ENCODE measurements at places on chromosomes 2 and 18.

- no peak for DNase-seq
Observed at GRCh38 chr18:44917216-44918141, 236.8 kb downstream of the SETBP1 start.

- DNase-seq = no peak
Observed at GRCh38 chr2:212903413-212903812, 248.0 kb downstream of the IKZF2 start.

DNA sequence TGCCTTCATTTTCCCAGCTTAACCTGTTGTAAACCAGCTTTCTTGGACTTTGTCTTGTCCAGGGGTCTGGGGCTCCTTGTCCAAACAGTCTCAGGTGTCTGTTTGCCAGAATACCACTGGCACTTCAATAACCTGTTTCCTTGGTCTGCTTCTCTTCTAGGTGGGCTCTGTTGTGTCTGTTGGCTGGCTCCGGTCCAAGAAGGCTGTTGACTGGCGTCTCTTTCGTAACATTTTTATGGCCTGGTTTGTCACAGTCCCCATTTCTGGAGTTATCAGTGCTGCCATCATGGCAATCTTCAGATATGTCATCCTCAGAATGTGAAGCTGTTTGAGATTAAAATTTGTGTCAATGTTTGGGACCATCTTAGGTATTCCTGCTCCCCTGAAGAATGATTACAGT, 17.0 kb downstream of the SLC20A1 start:
- no peak for DNase-seq

DNA sequence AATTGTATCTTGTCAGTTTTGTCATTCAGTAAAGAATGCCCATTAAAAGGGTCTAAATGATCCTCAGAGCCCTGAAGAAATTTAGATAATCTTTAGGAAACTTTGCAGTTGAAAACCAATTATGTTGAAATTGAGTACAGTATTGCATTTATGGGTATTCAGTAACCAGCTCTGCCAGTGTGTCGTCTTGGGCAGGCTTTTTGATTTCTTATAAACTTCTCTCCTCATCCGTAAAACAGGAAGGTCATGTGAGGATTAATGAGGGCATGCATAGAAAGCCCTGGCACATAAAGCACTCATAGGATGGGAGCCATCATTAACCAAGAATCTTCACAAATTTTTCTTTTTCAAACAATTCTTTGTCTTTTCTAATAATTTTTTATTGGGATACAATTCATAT, 14.8 kb downstream of the PNO1 start:
- DNase-seq = no peak

GRCh38 chr18:57121542-57122112, 25.3 kb upstream of the BOD1L2 start:
- DNase-seq = no peak

DNA sequence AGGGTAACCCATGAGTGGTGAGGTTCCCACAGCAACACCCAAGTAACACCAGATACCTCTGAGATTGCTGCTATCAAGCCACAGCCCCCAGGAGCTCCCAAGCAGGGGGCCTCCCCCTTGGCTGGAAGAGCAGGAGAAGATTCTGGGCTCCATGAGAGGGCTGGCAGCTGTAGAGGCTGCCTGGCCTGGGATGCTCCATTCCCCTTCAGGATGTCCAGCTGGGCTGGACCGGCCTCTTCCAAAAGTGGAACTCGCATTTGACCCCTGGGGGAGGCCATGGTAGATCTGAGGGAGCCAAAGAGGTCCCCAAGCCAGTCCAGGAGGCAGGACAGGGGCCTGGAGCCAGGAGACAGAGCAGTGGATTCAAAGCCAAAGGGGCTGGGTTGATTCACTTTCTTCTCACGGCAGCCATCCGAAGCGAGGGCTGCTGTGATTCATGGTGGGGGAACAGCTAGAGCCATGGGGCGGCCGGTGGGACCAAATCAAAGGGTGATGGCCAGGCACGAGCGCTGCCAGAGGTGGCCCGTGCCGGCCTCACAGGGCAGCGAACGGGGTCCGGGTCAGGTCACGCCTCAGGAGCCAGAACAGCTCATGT, 95.3 kb upstream of the ID2 start:
- no peak for DNase-seq

DNA sequence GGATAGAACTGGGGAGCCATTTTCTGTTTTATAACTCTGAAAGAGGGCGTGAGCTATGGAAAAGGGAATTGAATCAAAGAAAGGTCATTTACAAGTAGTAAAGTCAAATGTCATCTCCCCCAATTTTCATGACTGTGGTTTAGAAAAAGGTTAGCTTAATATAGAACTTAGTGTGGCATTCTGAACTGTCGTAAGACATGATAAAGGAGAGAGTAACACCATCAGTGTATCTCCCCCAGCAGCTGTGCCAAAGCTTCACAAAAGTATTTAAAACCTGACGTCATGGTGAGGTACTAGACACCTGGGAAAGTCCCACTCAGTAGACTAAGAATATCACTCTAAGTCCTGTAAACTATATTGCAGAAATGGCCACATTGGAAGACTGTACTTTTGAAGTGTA, 5.8 kb upstream of the IKZF2 start:
- no peak for DNase-seq

- no peak for DNase-seq
Observed at GRCh38 chr2:40279482-40279881, 172.4 kb downstream of the SLC8A1 start.

DNA sequence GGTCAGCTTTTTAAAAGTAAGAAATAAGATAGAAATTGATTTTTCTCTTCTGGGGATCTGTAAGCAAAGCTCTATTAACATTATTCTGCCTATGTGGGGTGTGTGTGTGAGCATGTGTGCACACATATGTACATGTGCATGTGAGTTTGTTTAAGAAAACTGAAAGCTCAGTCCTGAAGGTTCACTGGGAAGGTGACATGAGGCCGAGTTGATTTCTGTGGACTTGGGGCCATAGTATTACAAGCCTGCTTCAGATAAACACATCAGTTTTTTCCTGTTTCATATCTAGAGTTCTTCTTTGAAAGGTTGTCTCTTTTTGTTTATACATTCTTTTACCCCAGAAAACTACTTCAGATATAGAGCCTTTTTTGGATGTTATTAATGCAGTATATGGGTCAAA, 83.4 kb downstream of the SERPINB8 start:
- no peak for DNase-seq

GRCh38 chr2:216206041-216206703, 97.0 kb downstream of the XRCC5 start:
- DNase-seq = no peak

GRCh38 chr2:106181064-106181463, 13.0 kb downstream of the UXS1 start:
- no peak for DNase-seq

DNA sequence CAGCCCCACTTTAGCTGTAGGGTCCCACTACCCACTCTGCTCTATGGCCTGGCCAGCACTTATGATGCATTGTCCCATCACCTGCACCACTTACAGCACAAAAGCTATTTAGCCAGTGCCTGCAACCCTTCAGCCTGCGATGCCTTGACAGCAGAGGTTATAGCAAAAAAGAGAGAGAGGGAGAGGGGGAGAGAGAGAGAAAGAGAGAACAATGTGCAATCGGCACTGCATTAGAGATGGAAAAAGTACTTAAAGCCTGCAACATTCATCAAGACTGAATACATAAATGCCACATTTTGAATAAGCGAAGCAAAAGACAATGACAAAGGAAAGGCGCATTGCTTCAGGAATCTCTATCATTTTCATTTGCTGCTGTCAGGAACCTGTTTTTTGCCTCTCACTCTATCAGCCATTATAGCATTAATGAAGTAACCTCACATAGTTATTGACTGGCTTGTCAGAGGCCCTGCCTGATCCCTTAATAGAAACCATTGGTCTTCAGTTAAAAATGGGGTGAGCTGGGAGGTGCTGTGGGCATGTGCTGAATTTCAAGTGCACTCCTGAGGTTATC, 833.1 kb downstream of the BCL11A start:
- DNase-seq = no peak

DNA sequence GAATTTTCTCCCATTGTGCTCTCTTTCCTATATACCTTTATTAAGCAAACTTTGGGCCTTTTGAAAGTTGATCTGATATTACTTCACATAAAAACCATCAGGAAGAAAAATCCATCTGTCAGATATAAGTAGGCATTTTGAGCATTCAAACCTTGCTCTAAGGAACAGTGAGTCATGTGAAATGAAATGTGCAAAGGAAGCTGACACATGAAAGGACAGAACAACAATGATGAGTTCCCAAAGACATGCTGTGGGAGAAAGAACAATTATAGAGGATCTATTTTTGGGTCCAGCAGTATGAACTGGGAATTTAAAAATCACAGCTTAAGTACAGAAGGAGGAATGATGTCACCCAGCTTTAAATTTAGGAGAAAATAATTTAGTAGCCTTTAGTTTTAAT, 18.1 kb downstream of the CALCRL start:
- no peak for DNase-seq

- DNase-seq = no peak
Observed at GRCh38 chr2:164810843-164811242, 30.8 kb downstream of the COBLL1 start.

- no peak for DNase-seq
Observed at GRCh38 chr2:23549821-23550530, 165.0 kb downstream of the KLHL29 start.

DNA sequence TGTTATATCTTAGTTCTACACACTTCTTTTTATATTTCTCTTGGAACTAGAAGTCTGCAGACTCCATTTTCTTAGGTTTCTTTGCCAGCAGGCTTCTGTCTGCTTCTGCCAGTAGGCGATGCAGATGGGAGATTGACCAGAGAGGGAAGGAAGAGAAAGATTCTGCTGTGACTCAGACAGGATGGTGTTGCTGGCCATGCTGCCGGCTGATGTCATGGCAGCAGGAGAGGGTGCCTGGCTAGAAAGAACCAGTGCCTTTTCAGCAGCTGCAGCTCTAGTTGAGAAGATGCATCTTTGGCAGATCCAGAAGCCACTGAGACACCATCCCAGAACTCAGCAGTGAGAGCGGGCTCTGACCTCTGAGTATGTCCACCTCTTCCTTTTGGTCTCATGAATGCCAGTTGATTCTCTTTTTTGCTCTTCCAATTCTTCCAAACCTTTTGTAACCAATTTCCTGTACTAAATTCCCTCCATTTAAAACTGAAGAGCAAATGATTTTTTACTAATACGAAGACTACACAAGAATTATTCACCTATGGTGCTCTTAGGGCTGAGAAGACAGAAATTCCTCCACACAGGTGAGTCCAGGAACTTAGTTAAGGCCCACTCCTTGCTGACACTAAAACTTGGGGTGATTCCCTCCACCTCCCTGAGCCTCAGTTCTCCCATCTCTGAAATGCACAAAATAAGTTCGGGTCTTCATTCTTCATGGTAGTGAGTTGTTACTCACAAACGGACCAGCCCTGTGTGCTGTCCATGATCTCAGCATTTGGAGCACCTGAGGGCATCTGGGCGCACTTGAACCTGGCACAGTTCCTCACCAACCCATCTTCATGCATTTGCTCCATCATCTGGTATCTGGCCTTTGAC, 200.7 kb downstream of the MYCN start:
- no peak for DNase-seq

DNA sequence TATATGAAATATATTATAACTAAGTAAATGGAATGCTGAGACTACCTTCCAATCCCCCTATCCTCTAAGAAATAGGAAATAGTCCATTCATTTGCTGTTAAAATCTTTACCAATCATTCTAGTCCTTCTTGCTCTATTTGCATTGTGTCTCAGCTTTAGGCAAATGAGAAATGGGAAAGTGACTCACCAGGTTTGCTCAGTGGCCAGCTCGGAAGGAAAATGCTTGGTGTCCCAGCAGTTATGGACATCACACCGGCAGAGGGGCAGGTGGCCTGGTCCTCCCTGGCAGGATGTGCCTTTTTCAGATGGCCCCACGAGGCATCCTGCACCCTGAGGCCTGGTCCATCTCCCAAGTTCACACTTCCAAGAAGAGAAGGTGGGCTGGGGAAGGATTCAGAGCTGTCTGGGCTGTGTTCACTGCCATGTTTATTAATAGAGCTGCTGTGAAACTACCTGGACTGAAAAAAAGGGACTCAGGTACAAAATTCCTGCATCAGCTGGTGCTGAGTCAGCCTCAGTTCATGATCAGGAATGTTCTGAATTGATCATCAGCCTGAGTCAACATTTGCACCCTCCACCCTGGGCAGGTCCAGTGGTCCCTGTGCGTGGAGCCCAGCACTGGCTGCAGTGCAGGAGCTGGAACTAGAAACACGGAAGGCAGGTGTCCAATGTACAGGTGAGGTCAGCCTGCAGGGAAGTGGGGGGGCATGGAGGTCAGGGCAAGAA, 60.1 kb upstream of the ARL4C start:
- DNase-seq = no peak

- DNase-seq = no peak
Observed at GRCh38 chr2:203886661-203887151, 19.1 kb downstream of the CTLA4 start.

DNA sequence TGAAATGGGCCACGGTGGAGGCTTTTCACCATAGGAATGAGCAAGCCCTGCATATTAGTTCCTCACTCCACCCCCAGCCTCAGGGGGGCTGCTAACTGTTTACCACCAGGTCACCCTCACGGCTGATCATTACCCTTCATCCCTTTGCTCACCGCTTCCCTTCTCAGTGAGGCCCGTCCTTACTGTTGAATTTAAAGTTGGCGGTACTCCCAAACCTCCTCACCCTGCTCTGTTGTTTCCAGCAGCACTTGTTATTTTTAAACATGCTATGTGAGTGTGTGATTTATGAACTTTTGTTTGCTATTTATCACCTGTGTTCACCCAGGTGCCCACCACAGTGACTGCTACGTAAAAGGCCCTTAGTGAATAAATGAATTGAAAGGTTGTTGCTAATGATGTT, 243.6 kb downstream of the ZNF407 start:
- no peak for DNase-seq

GRCh38 chr2:96181529-96181928, 27.1 kb downstream of the STARD7 start:
- no peak for DNase-seq

DNA sequence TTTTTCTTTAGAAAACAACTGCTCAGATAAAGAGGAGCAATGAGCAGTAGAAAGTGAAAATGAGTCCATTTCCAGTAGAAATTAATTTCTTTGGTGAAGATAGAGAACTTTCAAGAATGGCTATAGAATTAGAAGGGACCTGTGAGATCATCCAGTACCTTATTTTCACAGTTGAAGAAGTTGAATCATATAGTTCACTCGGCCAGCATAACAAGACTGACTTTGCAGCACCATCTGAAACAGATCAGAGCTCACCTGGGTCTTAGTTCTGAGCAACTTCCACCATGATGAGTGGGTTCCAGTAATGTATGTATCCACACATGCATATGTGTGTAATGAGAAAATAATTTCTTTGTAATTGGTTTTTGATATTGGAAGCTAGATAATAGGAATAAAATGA, 58.6 kb downstream of the CERS6 start:
- no peak for DNase-seq

GRCh38 chr18:35513181-35513936, 15.6 kb upstream of the INO80C start:
- DNase-seq = no peak

GRCh38 chr2:24210106-24210455, 35.2 kb downstream of the FAM228A start:
- DNase-seq = no peak

GRCh38 chr2:46010925-46011490, 286.2 kb upstream of the EPAS1 start:
- no peak for DNase-seq
